ENCODE measurements at places on chromosomes 16 and 17. TPM values are rescaled to one million over a fixed set of nuclear protein-coding genes. Genes with fewer than 3 reads are reported as not detected.
A peak's percentile ranks its signal among the peaks of the same experiment; 100 is the strongest.

DNA sequence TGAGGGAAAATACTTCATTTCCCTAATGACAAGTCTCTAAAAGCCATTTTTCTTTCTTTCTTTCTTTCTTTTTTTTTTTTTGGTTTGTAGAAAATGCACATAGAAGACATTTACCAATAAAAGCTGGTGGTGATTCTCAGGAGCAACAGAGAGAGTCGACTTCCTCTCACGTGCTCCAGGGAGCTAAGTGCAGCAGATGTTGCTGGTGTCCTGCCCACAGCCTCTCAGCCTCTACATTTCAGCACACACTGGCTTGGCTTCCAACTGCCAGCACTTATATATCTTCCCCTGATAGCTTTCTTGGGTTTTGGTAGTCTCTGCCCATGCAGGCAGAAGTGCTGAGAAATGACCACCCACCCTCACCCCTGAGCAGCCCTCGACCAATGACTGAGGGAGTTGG is 58.4 kb upstream of the MARCHF10 start:
- no peak for DNase-seq

DNA sequence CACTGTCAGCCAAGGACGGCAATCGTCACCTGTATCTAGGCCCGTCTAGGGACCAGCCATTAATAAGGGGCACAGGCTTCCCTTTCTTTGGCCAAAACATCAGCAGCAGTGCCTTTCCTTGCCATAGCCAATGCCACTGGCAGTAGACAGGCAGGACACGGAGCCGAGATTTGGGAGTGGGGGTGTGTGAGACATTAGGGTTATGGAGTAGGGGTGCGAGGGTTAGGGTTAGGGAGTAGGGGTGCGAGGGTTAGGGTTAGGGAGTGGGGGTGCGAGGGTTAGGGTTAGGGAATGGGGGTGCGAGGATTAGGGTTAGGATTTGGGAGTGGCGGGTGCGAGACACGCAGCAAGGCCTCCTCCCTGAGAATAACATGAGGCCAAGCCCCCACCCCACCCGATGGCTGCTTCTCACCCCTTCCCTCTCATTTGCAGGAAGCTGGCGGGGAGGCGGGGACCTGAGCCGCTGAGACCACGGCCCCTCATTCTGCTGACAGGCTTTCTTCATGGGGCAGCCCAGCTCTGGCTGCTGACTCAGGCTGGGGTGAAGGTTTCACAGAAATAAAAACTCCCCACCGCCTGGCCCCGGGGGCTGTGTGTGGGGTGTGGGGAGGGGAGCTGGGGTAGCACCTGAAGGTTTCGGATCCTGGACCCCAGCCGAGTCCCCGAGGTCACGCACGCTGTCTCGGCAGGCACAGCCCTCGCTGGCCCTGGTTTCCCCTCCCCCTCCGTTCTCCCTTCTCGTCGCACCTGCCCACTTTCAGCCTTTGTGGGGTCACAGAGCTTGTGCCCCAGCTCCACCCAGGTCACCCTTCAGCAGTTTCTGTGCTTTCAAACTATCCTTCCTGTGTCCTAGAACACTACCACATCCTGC is 93.8 kb downstream of the PGS1 start:
- no peak for DNase-seq

Gene ACSM5
- total RNA-seq: 2.0 TPM

GRCh38 chr17:3602499-3602898 is 6.7 kb downstream of the TRPV1 start:
- DNase-seq: peak; percentile 52

GRCh38 chr16:78967948-78968347 is 632.6 kb downstream of the MAF start:
- DNase-seq: no peak

Gene G6PC1
- not detected for total RNA-seq

DNA sequence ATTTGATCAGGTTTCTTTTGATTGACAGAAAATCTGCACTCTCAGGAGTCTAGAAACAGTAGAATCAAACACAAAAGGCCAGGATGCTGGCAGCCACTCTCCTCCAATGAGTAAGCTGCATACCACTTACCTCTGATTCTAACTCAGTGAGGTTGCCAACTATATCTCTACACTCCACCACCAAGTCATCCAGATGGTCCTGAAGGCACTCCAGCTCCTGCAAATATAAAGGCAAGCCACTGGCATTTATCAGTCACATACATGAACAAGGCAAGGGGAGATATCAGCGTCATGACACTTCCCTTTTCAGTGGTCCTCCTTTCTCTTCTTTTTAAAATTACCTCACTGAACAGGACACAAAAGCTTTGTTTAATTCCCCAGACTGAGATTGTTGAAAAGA is 53.1 kb upstream of the CLEC18B start:
- DNase-seq: no peak

Gene ACAP1
- total RNA-seq: not detected

DNA sequence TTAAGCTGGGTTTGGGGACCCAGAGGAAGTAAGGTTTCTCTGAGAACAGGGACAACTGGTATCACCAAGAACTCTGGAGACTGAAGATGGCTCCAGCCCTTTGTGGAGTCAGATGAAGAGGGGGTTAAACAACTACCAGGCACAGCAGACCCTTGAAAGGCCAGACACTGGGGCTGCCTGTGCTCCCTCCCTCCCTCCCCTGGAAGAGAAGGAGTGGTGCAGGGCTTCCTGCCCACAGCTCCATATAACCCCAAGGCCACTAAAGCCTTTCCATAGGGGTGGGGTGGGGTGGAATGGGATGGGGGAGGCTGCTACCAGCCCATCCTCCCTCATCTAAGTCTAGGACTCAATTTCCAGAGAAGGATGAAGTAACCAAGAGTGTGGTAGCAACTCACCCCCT is 66.7 kb downstream of the CCDC182 start:
- DNase-seq: no peak

GRCh38 chr17:78559749-78560368 is 17.3 kb downstream of the DNAH17 start:
- DNase-seq: no peak

Gene CFDP1
- 82.4 TPM for total RNA-seq

DNA sequence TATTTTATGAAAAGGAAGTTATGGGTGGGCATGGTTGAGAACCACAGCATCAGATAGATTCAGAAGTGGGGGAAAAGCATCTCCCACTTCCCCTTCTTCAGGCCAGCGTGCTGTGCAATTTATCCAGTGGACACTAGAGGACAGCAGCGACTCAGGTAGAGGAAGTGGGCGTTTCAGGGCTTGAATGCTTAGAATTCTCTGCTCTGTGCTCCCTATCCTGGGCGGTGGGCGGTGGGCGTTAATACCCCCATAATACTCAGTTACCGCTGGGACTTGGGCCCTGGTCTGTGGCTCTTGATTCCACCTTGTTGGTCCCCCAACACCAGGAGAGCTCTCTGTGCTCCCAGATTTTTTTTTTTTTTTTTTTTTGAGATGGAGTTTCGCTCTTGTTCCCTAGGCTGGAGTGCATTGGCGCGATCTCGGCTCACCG is 3.7 kb upstream of the LYZL6 start:
- peak; percentile 70 for DNase-seq

GRCh38 chr17:29911641-29912177 is 18.3 kb downstream of the SSH2 start:
- no peak for DNase-seq

Gene NFAT5
- total RNA-seq: 30.5 TPM

Gene CHD9NB
- 1.9 TPM for total RNA-seq

DNA sequence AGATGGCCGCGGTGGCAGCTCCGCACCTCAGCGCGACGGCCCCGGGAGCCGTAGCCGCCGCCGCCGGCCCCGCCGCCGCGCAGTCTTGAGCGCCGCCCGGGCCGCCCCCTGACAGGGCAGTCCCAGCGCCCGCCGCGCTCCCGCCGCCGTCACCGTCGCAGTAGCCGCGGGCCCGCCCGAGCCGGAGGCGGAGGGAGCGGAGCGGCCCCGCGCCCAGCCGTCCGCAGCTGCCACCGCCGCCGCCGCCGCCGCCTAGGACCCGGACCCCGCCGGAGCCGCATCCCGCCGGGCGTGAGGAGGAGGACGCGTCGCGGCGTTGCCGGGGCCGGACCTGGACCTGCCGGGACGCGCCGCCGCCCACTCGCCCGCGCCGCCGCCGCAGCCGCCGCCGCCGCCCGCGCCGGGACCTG is 218 bp downstream of the TNRC6C start:
- no peak for DNase-seq

Gene WNT9B
- not detected for total RNA-seq

DNA sequence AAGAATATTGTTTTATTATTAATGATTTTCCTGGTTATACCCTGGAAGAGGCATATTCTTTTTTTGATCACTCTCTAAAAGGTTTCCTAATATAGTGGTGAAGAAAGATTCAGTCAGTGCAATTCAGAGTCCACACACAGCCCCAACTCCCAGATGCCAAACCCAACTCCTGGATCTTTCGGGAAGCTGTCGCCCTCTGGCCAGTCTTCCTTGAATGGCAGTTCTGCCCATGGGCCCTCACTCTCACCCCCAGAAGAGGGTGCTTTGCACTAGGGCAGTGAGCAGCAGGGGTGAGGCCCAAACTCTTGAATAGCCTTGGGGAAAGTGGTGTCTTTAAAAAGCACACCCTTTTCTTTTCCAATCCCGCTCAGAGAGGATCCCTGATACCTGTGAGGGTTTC is 11.0 kb downstream of the KRT32 start:
- DNase-seq: no peak
